ENCODE measurements at places on chromosomes 5 and 9.

DNA sequence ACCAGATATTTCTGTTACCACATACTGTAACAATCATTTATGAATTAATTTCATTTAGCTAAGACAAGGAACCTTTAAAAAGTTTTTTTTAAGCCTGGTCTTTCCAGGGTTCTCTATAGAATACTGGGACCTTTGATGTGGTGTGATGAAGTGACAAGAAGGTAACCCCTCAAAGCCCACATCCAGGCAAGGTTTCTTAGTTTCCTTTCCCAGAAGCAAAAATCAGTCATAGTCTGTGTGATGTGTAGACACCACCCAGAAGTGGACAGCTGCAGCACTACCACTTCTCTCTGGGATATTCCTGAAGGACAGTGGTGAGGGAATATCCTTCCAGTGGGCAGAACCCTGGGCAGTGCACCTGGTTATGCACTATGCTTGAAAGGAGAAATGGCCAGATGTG, 115.6 kb downstream of the TTC39B start:
- no peak for DNase-seq

GRCh38 chr9:135480940-135481310, 1.3 kb downstream of the PPP1R26 start:
- DNase-seq: no peak

- no peak for DNase-seq
Measured at GRCh38 chr9:112110094-112110776, 64.9 kb downstream of the SUSD1 start.

- DNase-seq: no peak
Measured at GRCh38 chr9:134039386-134040175, 14.3 kb downstream of the BRD3OS start.

DNA sequence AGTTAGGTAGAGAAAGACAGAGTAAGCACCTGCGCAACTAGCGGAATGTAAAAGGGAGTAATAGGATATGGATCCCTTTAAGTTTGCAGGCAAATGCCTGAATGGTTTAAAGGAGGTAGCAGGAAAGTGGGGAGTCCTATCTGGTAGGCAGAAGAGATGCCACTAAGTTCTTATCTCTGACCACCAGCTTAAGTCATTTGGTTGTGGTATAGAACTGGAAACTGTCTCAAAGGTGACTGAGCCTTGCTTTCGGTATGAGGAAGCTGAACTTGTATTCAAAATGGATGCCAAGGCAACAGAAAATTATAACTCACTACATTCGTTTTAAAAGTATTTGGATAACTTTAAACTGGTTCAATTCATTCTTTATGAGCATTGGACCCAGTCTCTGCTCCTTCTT, 475.6 kb downstream of the DMRTA1 start:
- no peak for DNase-seq

DNA sequence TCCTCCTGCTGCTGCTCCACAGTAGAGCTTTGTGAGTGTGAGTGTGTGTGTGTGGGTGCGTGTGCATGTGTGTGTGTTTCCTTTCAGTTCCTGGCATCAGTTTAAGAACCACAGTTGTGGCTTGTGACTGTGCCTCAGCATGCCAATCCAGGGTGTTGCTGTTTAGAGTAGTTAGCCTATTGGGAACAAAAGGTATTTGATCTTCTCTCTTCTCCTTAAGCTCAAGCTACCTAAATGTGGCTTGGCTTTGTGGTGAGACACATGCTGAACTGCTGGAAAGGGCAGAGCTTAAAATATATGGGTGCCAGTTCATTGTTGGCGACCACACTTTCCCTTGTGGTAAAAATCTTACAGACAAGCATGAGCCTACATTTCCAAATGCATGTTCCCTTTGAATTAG, 116.6 kb upstream of the BNC2 start:
- peak; percentile 44 for DNase-seq

- DNase-seq: no peak
Measured at GRCh38 chr9:121620777-121621449, 30.5 kb upstream of the DAB2IP start.

GRCh38 chr9:97280755-97281330, 26.6 kb upstream of the CCDC180 start:
- DNase-seq: no peak

DNA sequence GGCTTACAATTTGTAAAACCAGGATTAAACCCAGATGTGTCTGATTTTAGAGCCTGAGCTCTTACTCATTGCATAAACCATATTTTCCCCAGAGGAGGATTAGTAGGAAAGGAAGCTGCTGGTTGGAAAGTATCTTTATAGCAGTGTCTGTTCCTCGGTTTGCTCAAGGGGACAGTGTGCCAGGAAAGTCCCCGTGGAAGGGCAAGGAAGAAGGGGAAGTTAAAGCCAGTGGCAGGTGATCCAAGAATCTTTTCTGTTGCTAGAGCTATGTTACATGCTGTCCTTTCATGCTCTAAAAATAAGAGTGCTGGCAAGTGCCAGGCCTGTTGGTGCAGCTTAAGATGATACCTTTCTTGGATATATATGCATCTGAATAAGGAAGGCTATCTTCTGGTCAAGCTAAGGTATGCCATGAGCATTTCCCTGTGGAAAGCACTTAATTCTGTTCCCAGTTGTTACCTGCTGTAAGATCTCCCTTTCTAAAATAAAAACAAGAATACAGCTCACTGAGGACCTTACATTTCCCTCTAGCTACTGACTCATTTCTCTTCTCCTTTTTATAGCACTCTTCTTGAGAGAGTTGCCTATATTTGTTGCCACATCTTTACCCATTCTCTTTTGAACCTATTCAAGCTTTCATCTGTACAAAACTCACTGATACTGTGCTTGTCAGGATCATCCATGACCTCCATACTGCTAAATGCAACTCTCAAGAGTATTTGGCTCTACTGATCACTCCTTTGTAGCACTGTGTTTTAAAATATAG, 8.0 kb downstream of the PDCD1LG2 start:
- no peak for DNase-seq

DNA sequence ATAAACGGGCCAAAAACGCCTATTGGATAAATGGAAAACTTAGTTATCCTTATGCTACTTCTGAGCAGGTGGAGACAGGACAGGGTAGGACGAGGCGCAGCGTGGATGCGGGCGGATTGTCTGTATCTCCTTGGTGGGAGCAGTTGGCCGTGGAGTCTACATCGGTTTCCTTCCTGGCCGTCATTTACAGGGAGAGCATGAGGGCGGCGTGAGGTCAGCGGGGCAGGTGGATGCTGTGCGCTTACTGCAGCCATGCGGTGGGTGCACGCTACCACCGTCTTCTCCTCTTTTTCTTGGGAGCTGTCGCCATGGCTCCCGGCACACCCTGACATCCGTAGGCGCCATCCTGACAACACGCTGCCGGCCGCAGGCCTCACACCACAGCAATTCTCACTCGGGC, 121.3 kb downstream of the ADAMTS2 start:
- no peak for DNase-seq

- DNase-seq: no peak
Measured at GRCh38 chr9:23811633-23812032, 14.4 kb downstream of the ELAVL2 start.

DNA sequence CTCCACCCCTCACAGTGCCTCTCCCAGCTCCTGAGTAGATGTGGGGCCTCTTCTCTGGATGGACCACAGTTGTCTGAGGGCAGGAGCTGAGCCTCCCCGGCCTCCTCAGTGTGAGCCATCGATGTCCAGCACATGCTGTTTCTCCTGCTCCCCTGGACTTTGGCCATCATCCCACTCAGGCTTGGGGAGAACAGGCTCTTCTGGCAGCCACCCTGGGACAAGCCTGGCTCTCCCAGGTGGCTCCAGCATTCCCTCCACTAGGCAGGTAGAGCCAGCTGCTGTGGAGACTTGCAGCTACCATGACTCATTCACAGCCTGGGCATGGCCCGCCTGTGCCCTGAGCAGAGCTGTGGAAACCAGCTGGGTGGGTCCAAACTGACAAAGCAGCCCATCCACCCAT, 77.0 kb downstream of the CSNK1A1 start:
- no peak for DNase-seq

GRCh38 chr5:178526773-178527457, 63.3 kb downstream of the COL23A1 start:
- DNase-seq: no peak

- peak; percentile 12 for DNase-seq
Measured at GRCh38 chr5:124952079-124952478, 205.6 kb upstream of the ZNF608 start.

- DNase-seq: peak; percentile 7
Measured at GRCh38 chr9:108186642-108187395, 669.0 kb downstream of the ACTL7B start.

GRCh38 chr9:88056876-88057275, 81.4 kb downstream of the SPATA31C2 start:
- DNase-seq: peak; percentile 43

DNA sequence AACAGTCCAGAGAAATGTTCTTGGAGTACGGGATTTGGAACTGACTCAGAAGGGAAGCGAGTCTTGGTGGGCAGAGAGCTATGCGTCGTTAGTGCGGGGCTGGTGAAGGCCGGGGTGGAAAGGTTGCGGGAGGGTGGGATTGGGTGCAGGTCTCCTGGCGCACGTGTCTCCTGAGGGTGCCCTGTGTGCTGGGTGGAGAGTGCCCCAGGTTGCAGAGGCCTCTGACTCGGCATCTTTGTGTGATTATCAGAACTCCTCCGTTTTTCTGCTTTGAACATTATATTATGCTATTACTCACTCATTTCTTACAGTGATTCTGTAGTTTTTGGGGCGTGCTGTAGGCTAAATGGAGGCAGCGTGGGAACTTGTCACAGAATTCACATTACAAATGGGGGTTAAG, 11.4 kb downstream of the CEP72 start:
- no peak for DNase-seq

DNA sequence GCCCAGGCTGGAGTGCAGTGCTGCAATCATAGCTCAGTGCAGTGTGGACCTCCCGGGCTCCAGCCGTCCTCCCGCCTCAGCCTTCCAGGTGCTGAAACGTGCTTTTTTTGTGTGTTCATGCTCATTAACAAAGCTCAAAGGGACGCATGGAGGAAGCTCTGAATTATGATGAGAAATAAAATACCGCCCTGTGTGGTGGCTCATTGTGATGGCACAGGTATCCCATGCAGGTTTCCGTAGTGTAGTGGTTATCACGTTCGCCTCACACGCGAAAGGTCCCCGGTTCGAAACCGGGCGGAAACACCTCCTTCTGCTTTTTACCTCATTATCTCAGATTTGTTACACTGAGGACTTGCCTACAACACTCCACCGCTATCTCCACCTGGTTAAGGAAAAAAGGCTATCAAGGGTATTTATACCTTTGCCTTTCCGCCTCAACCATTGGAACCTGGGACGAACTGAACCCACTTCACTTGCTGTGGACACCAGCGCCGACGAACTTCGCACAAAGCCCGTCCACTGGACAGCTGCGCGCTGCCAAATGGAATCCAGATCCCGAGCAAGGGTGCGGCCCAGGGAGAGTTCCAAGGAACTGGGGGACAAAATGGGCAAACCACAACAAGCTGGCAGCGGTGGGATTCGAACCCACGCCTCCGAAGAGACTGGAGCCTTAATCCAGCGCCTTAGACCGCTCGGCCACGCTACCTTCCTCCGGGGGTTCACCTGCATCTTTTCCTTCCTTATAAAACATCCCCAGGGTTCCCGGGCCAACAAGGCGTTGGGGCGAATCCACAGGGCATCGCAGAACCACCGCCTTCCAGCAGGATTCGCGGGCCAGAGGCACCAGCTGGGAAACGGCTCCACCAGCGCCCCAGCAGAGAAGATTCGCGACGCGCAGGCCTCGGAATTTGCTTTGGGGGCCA, 26.3 kb downstream of the OR2V2 start:
- peak; percentile 89 for DNase-seq

Data from brain microvascular endothelial cell (primary cell).